ENCODE measurements at places on chromosomes 12 and 14.

DNA sequence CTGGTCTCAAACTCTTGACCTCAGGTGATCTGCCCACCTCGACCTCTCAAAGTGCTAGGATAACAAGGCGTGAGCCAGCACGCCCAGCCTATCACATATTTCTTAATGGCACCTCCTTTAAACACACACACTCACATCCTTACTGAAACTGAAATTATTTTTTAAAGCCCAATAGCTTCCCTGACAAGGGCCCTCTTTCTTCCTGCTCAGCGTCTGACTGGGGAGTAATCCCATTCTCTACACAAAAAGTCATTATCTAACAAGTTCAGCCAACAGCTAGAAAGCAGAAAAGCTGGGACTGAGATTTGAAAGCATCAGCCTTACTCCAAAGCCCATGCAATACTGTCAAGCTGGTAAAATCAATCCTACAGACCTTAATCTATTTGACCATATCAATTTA is 10.0 kb upstream of the AICDA start:
- DNase-seq: no peak

GRCh38 chr14:100576091-100577085 is 10.8 kb downstream of the BEGAIN start:
- DNase-seq: no peak

- DNase-seq: no peak
Observed at GRCh38 chr14:72609205-72609916, 284.5 kb downstream of the DPF3 start.

GRCh38 chr12:106446419-106447092 is 89.0 kb downstream of the POLR3B start:
- no peak for DNase-seq

GRCh38 chr12:59322473-59322872 is 273.4 kb upstream of the SLC16A7 start:
- no peak for DNase-seq

GRCh38 chr12:28536088-28536487 is 345.8 kb downstream of the CCDC91 start:
- DNase-seq: peak; percentile 38

GRCh38 chr12:88328090-88328489 is 186.0 kb downstream of the TMTC3 start:
- DNase-seq: no peak

- DNase-seq: no peak
Observed at GRCh38 chr12:89863968-89864367, 155.3 kb upstream of the ATP2B1 start.

- no peak for DNase-seq
Observed at GRCh38 chr14:79992407-79993198, 218.7 kb downstream of the DIO2 start.

DNA sequence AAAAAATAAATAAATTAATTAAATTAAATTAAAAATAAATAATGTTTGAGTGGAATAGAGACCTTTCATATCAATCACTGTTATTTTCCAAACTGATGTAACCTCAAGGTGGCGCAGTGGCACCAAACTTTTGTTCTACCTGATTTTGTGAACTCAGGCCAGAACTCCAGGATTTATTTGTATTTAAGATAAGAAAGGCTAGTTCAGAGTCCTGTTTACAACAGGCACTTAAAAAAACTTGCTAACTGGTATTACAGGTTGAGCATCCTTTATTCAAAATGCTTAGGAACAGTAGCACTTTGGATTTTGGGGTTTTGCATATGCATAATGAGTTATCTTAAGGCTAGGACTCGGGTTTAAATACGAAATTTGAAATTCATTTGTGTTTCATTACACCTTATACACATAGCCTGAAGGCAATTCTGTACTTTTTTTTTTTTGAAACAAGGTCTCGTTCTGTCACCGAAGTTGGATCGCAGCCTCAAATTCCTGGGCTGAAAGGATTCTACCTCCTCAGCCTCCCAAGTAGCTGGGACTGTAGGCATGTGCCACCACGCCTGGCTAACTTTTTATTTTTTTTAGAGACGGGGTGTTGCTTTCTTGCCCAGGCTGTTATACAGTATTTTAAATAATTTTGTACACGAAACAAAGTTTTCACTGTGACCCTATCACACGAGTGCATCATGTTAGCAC is 32.4 kb downstream of the YY1 start:
- DNase-seq: no peak

DNA sequence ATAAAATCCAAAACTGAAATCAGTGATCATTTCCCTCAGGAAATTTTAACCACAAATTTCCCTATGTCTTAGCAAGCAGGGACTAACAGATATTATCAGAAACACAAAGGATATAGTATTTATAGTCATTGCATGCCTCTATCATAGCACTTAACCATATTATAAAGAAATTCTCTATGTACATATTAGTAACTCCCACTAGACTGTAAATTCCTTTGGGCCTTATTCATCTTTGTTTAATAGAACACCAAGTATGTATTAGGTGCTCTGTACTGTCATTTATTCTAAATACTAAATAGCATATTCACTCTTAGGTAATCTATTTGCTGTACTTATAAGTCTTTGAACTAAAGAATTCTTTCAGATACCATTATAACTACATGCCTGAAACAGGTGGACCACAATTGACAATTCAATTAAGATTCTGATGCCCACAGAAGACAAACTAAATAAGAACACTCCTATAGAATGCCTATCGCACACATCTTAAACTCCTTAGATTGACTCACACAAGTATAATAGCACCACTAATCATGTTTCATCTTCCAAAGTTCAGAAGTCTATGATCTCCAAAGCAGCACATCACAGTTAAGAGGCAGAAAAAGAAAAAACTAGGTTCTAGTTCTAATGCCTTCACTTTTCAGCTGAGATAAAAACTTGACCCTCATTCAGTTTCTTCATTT is 134.1 kb downstream of the FSCB start:
- no peak for DNase-seq

DNA sequence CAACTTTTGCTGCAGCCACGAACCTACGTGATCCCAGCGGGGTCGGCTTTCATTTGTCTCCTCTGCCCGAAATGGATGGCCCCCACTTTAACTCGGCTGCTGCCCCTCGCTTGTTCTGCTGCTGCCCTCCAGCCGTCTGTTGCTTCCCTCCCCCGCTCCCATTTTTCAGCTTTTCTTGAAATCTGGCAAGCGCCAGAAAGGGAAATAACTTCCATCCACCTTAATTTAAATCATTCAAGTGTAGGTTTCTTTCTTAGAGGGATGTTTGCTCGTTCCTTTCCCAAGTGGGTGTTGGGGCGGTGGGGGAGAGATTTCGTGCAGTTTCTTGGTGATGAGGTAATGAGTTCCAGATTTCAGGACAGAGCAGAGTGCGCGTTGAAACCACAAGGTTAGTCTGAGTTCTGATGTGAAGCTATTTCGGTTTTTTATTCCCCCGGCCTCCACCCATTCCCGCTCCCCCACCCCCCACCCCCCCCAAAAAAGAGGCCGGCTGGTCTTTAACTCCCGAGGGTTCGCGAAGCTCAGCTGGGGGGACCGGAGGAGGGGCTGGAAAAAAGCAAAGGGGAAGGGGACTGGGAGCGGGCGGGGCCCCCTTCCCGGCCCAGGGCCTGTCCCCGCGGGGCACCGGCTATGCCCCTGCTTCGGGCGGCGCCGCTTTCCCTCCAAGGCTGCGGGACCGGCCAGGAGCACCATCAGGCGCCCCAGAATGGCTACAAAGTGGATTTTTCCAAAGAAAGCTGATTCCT is 2.2 kb upstream of the ZFP36L1 start:
- DNase-seq: peak; percentile 98

- no peak for DNase-seq
Observed at GRCh38 chr14:101171650-101172049, 268.1 kb upstream of the RTL1 start.

All from fibroblast of skin of left biceps (primary cell).